ENCODE measurements at places on chromosomes 3 and 15. TPM values are rescaled to one million over a fixed set of nuclear protein-coding genes. Genes with fewer than 3 reads are reported as not detected.

- no peak overlapping the region for H3K27ac ChIP-seq
- no peaks in the 10 kb centered on the region for H3K27me3 ChIP-seq
- no peak for DNase-seq
- H3K4me1 ChIP-seq = no peaks in the 10 kb centered on the region
- H3K4me3 ChIP-seq = no peak overlapping the region
These were observed 33.0 kb downstream of the RBPMS2 start for GRCh38 chr15:64742385-64742784.

Gene ZDHHC23
- 3.7 TPM for total RNA-seq

- H3K36me3 ChIP-seq = no peaks in the 10 kb centered on the region
- no peak overlapping the region for H3K27ac ChIP-seq
- no peak overlapping the region for H3K4me3 ChIP-seq
These were observed 264.2 kb downstream of the ROBO2 start for GRCh38 chr3:77303955-77304699.

DNA sequence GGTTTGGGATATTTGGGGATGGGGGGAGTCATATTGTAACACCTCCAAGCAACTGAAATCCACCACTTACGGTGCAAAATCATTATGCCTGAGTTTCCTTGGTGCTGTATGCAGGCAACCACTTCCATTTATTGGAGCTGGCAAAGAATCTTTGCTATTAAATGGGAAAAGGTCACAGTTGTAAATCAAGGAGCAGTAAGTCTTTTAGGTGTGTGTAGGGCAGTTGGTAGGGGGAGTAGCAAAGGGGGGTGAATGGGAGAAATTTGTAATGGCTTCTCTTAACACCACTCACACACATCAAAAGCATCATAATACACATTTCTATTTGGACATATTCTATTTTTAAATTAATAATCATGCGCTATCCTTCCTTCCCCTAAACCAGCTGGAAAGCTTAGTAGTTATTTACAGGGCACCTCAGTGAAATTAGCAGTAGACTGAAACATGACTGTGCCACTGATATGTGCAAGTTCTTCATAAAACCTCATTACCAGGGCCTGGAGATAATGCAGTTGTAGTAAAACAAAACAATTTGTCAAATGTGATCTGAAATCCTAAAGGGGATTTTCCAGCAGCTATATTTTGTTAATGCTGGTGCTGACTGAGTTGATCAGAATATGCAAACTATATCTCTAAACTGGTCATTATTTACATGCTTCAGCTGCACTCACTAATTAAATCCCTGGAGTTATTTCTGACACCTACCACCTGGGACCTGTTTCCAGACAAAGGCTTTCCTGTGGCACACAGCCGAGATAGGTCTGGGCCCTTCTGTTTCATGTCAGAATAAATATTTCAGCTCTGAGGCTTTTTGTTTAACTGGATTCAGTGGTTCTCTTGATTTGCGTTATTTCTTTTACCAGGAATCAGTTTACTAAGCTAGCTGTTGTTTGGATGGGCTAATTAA, 90.1 kb downstream of the B3GALNT1 start:
- DNase-seq = no peak
- H3K27ac ChIP-seq = no peak overlapping the region
- no peak overlapping the region for H3K4me3 ChIP-seq
- H3K36me3 ChIP-seq = no peaks in the 10 kb centered on the region

DNA sequence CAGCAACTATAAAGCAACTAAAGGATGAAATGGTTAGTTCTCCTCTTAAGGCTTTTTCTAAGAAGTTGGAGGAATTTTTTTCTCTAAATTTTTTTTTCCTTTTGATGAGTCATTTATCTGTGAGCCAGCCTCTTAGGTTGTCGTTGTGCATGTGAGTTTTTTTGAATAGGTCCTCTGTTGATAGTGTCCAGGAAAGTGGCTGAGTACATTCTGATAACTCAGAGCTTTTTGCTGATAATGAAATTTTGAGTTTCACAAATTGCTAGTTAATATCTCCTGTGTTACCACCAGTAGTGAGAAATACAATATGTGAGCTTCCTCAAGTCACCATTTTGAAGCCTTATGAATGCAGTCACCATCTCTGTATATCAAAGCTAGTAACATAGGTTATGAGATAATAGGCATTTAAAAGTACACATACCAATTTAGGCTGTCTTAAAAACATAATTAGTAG, 7.1 kb upstream of the LXN start:
- H3K4me3 ChIP-seq = no peak overlapping the region
- no peak overlapping the region for H3K27ac ChIP-seq
- H3K27me3 ChIP-seq = no peaks in the 10 kb centered on the region
- no peak for DNase-seq

DNA sequence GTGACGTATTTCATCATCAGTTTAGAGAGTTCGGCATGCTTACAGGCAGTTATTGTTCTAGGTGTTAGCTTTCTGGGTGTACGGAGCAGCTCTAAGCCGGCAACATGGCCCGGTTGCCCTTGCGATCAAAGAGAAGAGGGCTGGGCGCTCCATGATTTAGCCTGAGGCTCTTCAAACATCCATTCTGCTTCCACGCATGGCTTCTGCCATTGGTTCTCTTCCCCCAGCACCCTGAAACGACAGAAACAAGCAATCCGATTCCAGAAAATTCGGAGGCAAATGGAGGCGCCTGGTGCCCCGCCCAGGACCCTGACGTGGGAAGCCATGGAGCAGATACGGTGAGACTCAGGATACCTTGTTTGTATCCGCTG, 574 bp downstream of the NGRN start:
- peak; percentile 55 for DNase-seq
- H3K27ac ChIP-seq = peak overlapping the region; percentile 94
- H3K4me3 ChIP-seq = peak overlapping the region; percentile 96

- no peak overlapping the region for H3K4me3 ChIP-seq
- H3K27ac ChIP-seq = peak overlapping the region; percentile 34
- peaks cover 84% of the 10 kb centered on the region for H3K4me1 ChIP-seq
- peaks cover 76% of the 10 kb centered on the region for H3K36me3 ChIP-seq
- DNase-seq = peak; percentile 41
These were observed 34.5 kb downstream of the RASGRP1 start for GRCh38 chr15:38530113-38530512.

DNA sequence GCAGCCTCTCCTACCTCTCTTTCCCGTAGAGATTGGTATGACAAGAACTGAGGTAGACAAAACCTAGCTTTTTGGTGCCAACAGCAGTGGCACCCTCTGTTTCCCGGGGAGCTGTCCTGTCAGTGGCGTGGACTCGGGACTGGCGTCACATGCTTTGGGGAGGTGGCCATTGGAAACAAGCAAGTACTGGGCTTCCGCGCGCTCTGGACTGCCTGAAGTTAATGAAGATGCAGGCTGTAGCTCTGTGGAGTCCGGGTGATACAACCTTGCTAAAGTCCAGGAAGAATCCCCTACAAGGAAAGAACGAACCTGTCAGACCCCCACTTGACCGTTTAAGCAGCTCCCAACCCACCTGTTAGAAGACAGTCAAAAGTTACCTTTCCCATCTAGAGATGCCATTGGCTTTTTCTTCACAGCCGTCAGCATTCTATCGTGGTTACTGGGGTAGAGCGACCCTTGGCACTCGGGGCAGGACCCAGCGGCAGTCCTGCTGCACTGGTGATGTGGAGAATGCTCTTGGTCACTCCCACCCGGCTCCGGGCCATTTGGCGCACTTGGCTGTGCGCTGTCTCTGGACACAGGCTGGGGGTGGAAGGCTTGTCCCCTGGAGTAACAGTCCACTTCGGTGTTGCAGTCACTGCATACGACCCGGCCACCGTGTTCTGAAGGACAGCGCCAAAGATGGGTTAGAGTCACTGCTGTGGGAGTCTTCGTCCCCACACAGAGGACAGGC, 120.5 kb downstream of the LRIG1 start:
- peaks cover 2% of the 10 kb centered on the region for H3K4me1 ChIP-seq
- no peak overlapping the region for H3K4me3 ChIP-seq
- H3K27me3 ChIP-seq = no peaks in the 10 kb centered on the region
- no peak overlapping the region for H3K27ac ChIP-seq
- no peak for DNase-seq

Gene SLC22A13
- total RNA-seq = 0.24 TPM

Gene ATP11B
- total RNA-seq = 83.3 TPM

Gene PLA1A
- not detected for total RNA-seq

Gene FAM107A
- not detected for total RNA-seq

- DNase-seq = no peak
- no peaks in the 10 kb centered on the region for H3K4me1 ChIP-seq
- no peak overlapping the region for H3K27ac ChIP-seq
- H3K4me3 ChIP-seq = no peak overlapping the region
- no peaks in the 10 kb centered on the region for H3K36me3 ChIP-seq
- H3K27me3 ChIP-seq = peaks cover 4% of the 10 kb centered on the region
These were observed 477.8 kb downstream of the FGF12 start for GRCh38 chr3:192249516-192249915.

Gene CTXN2
- total RNA-seq = not detected

Data from activated naive CD8-positive, alpha-beta T cell treated with anti-CD3 and anti-CD28 coated beads for 36 hours (primary cell).